Activated CD4-positive, alpha-beta T cell treated with anti-CD3 and anti-CD28 coated beads, Interleukin-2, amount 10 ng/mL, durations not matched to agents 24 days and 14 days (primary cell): ENCODE measurements at places on chromosomes 1 and 21.

DNA sequence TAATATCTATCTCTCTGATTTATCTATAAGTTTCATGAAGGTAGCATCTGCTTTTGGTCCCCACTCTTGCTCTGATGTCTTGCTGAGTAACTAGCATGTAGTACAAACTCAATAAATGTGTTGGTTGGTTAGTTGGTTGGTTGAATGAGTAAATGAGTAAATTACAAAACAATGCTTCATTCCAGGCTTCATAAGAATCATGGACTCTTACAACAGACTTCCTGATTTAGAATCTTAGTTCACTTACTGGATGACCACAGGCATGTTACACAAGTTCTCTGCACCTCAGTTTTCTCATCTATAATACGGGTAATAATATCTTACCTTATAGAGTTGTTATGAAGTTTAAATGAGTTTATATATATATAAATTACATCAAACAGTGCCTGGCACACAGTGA lies 98.6 kb downstream of the ZNF281 start:
- no peaks in the 10 kb centered on the region for H3K36me3 ChIP-seq
- peaks cover 24% of the 10 kb centered on the region for H3K27me3 ChIP-seq
- no peak overlapping the region for H3K27ac ChIP-seq

DNA sequence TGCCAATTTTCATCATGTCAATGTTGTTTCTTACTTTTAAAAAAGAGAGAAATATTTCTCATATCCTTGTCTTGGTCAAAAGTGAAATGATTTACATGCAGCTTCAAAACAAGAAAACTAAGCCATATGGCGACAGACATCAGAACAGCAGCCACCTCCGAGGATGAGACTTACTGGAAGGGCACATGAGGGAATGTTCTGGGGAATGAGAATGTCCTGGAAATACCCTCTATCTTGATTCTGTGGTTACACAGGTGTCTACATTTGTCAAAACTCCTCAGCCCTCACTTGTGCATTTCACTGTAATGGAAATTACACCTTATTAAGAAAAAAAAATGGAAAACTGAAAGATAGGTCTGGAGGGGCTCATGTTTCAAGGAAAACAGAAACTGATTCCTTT lies 14.2 kb upstream of the ECE1 start:
- H3K36me3 ChIP-seq: peaks cover 3% of the 10 kb centered on the region
- no peak overlapping the region for H3K4me3 ChIP-seq
- peaks cover 50% of the 10 kb centered on the region for H3K4me1 ChIP-seq

- peaks cover 53% of the 10 kb centered on the region for H3K4me1 ChIP-seq
- H3K4me3 ChIP-seq: no peak overlapping the region
- no peaks in the 10 kb centered on the region for H3K27me3 ChIP-seq
- no peak overlapping the region for H3K27ac ChIP-seq
- no peak for DNase-seq
These were observed 144.7 kb upstream of the JUN start for GRCh38 chr1:58928514-58928913.

- peaks cover 2% of the 10 kb centered on the region for H3K36me3 ChIP-seq
- no peaks in the 10 kb centered on the region for H3K27me3 ChIP-seq
- DNase-seq: no peak
- H3K4me3 ChIP-seq: no peak overlapping the region
- peaks cover 13% of the 10 kb centered on the region for H3K4me1 ChIP-seq
These were observed 54.5 kb downstream of the TBCE start for GRCh38 chr1:235421751-235422150.
